ENCODE measurements at places on chromosomes 2 and 18.
A peak's percentile ranks its signal among the peaks of the same experiment; 100 is the strongest.

- DNase-seq: no peak
These were observed 2.4 kb downstream of the ADRA2B start for GRCh38 chr2:96113951-96114350.

GRCh38 chr18:59481436-59481835, 122.4 kb upstream of the LMAN1 start:
- no peak for DNase-seq

- no peak for DNase-seq
These were observed 8.8 kb upstream of the SH3RF3 start for GRCh38 chr2:109120166-109120565.

- no peak for DNase-seq
These were observed 35.6 kb upstream of the DYNC2LI1 start for GRCh38 chr2:43738257-43738656.

GRCh38 chr2:3606028-3606369, 11.1 kb downstream of the COLEC11 start:
- DNase-seq: no peak

GRCh38 chr2:117704818-117705217, 109.7 kb upstream of the DDX18 start:
- DNase-seq: no peak

DNA sequence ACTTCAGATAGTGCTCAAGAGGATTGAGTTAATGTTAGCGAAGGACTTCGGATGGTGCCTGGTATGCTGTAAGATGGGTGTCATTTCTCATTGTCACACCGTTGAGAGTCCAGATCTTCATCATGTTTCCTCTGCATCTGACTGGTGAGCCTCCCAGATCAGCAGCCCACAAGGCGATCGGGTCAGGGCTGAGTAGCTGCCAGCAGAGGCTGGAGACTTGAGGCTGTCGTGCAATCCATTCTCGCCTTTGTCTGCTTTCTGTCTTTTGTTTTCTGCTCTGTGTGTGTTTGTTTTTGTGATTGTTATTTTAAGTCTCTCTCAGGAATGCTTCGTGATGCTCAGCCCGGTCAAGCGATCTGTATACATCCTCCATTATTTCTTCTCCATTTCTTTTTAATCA, 95.8 kb downstream of the TGOLN2 start:
- DNase-seq: peak; percentile 84

Measured in GM23338 (cell line).